ENCODE measurements at places on chromosomes 1 and 21.

DNA sequence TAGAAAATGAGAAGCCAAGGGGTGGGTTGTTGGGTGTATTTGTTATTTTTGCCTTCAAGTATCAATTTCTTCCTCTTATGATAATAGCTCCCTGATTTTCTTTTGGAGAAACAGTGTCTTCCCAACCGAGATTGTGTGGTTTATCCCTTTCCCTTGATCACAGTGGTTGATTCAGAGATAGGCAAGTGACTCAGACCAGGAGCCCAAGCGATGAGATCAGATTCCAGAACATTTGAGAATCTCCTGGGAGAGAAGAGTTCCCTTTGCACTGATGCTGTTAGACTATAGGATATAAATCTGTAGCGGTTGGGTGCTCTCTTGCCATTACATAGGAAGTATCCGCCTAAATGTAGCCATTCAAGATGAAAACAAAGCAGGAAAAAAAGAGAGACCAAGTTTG is 90.1 kb upstream of the WDR26 start:
- DNase-seq = no peak

DNA sequence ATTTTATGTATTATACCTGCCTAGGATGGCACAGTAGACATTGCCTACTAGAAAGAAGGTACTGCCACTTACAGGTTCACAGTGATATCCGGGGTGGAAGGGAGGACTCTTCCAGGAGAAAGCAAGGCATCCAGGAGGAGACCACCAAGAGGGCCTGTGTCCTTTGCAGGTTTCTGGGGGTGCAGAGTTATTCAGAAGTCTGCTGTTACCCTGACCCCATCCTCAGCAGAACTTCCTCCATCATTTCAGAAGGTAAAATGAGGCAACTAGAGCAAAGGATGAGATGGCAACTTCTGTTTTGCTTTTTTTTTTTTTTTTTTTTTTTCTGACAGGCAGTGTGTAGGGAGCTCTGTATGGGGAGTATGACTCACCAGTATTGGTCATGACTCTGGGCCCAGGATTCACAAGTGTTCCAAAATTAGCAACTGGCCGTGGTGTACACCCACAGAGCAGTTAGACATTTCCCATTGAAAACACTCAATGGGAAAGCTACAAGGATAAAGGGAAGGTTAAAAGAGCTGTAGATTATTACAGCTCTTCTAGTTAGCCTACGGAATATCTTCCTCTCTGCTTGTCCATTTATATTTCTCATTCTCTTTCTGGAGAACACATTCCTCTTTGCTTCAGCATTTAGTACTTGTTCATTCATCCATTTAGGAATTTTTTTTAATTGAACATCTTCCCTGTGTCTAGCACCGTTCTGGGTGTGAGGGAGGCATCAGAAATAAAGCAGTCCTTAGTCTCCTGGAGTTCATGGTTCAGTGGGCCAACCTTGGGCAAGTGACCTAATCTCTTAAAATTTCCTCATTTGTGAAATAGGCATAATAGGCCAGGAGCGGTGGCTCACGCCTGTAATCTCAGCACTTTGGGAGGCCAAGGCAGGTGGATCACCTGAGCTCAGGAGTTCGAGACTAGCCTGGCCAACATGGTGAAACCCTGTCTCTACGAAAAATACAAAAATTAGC is 50.5 kb upstream of the PPP2R5A start:
- DNase-seq = no peak

GRCh38 chr1:119962296-119962968 is 66.1 kb upstream of the ADAM30 start:
- no peak for DNase-seq

DNA sequence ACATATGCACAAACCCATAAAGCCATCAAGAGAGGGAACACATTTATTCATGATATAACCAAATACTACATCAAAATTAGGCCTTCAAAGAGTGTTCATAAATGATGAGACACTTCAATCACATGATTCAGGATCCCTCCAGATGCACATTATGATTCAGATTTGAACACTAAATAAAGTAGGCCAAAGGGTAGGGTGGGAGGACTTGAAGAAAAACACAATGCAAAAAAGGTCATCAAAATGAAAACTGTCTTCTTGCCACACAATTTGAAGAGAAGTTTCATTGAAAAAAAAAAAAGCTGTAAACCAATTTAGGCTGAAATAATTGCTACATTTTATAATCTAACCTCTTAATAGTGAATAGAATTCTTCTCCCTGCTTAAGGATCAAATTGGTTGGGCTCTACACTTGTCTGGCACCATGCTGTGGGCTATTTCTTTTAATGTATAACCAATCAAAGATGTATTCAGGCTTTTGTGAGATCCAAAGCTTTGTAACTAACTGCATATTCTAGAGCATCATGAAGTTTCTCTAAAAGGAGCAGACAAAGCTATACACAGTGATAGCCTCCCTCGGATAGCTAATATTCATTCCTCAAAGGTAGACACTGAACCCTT is 58.1 kb downstream of the ZSWIM5 start:
- DNase-seq = no peak

- no peak for DNase-seq
These were observed 14.3 kb downstream of the TMEM35B start for GRCh38 chr1:34970829-34971228.

DNA sequence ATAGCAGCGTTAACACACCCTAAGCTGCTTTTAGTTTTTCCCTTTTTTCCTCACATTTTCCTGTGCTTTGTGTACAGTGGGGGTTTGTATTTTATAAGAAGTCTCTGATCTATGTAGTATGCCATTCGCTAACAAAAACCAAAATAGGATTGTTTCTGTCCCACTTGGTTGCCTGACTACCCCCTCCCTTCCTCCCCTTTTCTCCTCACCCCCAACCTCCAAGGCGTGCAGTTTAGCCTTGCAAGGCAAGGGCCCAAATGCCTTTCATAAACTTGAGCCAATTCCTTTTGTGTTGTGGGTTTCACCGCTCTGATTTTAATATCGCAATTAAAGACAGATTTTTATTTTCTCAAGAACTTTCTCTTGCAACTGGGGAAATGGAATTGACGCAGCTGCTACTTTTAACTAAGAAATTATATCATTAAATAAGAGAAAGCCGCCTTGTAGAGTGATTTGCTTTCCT is 276.9 kb downstream of the TM2D1 start:
- DNase-seq = no peak

- no peak for DNase-seq
These were observed 116.6 kb downstream of the ATG4C start for GRCh38 chr1:62900566-62900965.

- DNase-seq = no peak
These were observed 5.1 kb upstream of the LAMB3 start for GRCh38 chr1:209657140-209657879.

GRCh38 chr1:232456714-232457113 is 173.2 kb downstream of the SIPA1L2 start:
- no peak for DNase-seq

DNA sequence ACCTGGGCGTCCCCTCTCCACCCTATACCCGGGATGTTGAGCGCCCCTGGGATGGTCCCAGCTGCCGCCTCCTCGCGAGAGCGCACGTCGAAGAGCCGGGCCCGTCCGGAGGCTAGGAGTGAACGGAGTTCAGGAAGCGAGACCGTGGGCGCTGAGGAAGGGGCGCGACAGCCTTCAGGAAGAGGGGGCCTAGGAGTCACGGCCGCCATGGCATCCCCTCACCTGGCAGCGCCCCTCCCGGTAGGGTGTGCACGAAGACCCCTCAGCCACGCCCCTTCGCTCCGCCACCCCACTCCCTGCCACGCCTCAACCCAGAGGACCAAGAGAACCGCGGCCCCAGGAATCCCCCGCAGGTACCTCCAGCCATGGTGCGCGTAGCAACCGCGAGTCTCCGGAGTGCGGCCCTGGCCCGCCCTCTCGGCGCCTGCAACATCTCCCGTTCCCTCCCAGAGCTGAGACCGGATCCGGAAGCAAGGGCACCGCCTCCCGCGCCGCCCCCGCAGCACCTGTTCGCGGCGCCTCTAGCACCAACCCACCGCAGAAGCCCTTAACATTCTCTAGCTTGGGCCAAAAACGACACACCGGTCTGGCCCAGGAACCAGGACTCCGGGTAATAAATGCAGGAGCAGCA is at the start of gene TSTD1:
TSTD1 (minus strand) TSS at position 442 of the 631 bp plus-strand sequence; CDS start at position 367, 75 bp downstream.
- DNase-seq = peak; percentile 75

GRCh38 chr1:217150366-217150765 is 427.1 kb upstream of the ESRRG start:
- no peak for DNase-seq

DNA sequence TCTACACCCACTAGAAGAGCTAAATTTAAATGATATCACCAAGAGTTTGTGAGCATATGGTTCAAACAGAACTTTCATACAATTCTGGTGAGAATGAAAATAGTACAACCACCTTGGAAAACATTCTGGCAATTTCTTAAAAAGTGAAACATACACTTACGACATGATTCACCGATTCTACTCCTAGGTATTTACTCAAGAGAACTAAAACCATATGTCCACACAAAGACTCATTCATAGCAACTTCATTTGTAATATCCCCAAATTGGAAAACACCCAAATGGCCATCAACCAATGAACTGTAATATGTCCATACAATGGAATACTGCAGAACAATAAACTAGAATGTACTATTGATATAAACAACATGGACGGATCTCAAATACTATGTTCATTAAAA is 51.2 kb upstream of the ADAM30 start:
- no peak for DNase-seq

DNA sequence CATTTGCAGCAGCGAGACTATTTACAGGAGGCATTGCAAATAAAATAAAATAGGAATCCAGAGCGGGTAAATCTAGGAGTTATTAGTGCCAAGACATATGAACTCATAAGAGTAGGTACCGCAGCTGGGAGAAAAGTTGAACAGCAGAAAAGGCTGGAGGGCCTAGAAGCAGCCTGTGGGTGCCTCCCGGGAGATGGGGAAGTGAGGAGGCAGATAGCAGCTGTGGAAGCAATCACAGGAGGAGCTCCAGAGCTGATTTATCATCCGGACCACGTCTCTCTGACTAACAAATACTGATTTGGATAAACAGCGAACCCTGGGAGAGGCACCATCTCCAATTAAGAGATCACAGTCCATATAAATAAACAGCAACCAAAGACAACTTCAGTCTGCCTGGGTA is 64.6 kb downstream of the BRINP2 start:
- DNase-seq = no peak

DNA sequence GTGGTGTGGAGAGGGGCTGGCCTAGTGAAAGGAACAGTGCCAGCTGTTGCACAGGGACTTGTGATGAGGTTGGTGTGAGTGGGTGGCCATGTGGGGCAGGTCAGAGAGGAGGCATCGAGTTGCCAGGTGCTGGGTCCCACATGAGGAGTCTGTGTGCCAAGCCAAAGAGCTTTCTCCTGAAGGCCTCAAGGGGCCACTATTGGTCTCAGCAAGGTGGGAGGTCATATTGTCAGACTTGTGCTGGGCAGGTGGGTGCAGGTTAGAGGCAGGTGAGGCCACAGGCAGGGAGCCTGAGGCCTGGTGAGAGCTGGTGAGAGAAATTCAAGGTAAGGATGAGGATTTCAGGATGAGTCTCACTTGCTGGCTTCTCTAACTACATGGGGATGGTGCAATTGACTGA is 256.8 kb downstream of the DISC1 start:
- DNase-seq = no peak

GRCh38 chr21:39911286-39912199 is 44.3 kb downstream of the PCP4 start:
- DNase-seq = no peak

DNA sequence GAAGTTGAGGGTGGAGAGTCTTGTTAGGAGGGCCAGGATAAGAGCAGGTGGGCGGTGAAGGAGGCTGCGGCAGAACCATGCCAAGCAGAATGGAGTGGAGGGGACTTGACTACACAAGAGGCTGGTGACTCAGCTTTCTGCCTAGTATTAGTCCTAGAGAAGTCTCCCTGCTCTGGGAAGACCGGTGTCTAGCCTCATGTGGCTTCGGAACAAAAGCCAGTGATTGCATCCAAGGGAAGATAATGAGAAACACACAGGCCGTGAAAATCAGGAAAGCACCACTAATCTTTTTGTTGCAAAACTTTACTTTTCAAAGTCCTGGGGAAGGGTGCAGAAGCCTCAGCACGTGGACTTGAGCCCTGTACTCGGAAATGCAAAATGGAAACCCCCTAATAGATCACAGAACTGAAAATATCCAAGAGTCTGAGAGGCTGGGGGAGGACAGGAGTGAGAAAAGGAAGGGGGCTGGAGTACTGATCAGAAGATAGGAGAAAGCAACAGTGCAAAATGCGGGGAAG is 31.4 kb downstream of the DDR2 start:
- no peak for DNase-seq

DNA sequence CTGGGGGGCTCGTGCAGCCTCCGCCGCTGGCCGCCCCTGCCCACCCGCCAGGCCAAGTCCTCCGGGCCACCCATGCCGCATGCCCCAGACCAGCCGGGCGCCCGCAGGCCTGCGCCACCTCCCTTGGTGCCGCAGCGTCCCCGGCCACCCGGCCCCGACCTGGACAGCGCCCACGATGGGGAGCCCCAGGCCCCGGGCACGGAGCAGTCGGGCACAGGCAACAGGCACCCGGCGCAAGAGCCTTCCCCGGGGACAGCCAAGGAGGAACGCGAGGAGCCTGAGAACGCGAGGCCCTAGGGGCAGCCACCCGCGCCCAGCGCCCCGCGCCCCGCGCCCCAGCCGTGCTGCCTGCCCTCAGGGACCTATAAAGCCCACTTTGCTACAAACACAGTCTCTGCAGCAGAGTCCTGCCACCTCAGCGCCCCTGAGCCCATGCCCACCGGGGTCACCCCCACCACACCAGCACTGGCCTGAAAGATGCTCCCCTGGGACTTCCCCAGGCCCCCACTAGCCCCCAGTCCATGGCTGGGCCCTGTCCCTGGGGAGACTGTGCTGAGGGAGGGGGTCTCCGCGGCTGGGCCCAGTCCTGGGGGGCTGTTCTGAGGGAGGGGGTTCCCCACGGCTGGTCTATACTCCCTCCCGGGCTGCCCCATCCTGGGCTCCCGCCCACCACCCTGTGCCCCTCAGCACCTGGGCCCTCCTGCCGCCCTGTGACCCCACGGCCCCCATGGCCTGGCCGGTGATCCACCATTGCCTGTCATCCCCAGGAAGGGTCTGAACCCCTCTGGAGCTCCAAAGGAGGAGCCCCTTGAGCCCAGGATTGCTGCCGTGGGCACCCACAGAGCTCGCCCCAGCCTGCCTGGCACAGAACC is 8.6 kb downstream of the TNFRSF18 start:
- no peak for DNase-seq

GRCh38 chr1:27934818-27935549 is at the start of gene SMPDL3B:
Gene SMPDL3B, plus strand, starts transcription at chr1:27935000. Its CDS starts 184 bp downstream, at chr1:27935184.
- DNase-seq = no peak

DNA sequence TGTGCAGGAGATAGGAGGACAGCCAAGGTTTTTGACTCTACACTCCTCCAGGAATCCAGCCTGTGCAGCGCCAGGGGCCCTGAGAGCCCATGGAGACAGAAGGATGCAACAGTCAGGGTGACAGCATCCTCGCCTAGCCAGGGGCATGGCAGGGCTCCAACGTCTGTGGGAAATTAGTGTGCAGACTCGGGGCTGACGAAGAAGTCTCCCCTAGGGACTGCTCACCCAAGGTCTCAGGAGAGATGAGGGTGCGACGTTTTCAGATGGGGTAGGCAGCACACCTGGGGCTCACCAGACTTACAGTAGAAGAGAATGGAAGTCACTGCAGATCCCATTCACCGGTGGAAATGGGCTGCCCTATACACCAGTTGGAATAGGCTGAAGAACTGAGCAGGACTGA is 241.7 kb downstream of the SETD4 start:
- no peak for DNase-seq

Measured in stimulated activated CD8-positive, alpha-beta memory T cell treated with anti-CD3 and anti-CD28 coated beads, Interleukin-7, amount 100 ng/mL, for 48 hours (primary cell).